ENCODE measurements at places on chromosomes 3 and 15.

- no peak for DNase-seq
Measured at GRCh38 chr3:30453360-30454039, 152.9 kb upstream of the TGFBR2 start.

GRCh38 chr3:141240687-141241615 is 9.3 kb downstream of the PXYLP1 start:
- no peak for DNase-seq

GRCh38 chr3:175430983-175431773 is 572.0 kb downstream of the NAALADL2 start:
- no peak for DNase-seq

- DNase-seq: peak; percentile 82
Measured at GRCh38 chr3:49869525-49870126, at the start of gene CAMKV. TSS of gene CAMKV (minus strand) at chr3:49869906. CDS start at chr3:49862388, 7,518 bp downstream.

- no peak for DNase-seq
Measured at GRCh38 chr3:30513374-30514152, 92.8 kb upstream of the TGFBR2 start.

DNA sequence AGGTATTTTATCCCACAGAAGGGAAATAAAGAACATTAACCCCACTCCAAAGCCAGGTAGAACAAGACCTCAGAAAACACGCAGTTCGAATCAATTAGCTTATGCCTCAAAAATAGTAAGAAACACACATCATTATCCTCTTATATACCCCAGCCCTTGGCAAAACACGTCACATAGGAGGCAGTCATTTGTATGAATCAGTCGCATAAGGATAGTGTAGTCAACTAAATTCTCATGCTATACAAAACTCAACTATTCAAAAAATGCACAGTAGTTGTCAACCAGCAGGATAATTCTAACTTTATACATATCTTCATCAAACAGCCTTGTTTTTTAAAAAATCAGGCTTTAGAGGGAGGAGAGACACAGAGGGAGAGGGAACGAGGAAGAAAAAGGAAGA is 298.4 kb downstream of the FOXP1 start:
- DNase-seq: no peak

DNA sequence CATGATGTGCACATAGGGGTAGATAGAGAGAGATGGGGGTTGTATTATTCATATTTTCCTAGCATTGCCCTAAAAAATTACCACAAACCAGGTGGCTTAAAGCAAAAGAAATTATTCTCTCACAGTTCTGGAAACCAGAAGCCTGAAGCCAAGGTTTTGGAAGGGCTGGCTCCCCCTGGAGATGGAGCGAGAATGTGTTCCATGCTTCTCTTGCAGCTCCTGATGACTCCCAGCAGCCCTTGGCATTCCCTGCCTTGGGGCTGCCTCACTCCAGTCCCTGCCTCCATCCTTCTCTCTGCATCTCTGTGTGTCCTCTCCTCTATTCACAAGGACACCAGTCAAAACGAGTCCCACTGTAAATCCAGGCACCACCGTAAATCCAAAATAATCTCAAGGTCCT is 91.5 kb upstream of the FAM174B start:
- DNase-seq: no peak

GRCh38 chr3:88046766-88047165 is 12.0 kb downstream of the CGGBP1 start:
- no peak for DNase-seq

DNA sequence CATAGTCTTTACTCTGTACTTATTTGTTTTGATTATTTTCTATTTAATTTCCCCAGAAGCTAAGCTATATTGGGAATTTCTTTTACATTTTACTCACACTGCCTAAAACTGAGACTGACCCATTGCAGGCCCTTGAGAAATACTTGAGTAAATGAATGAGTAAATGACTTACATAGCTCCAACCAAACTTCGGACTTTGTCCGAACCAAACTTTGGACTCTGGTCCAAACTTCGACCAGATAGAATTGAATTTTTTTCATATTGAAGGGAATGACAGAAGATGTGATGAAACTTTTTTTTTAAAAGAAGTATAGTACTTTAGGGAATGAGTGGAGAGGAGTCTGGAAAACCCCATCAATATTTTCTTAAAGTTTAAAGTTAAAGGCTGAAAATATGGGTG is 75.6 kb upstream of the MYRIP start:
- DNase-seq: no peak

- no peak for DNase-seq
Measured at GRCh38 chr3:186110975-186111974, 2.4 kb upstream of the ETV5 start.

GRCh38 chr3:194730365-194730764 is 44.7 kb downstream of the FAM43A start:
- DNase-seq: no peak

- DNase-seq: no peak
Measured at GRCh38 chr3:136177876-136178275, 18.3 kb downstream of the MSL2 start.

DNA sequence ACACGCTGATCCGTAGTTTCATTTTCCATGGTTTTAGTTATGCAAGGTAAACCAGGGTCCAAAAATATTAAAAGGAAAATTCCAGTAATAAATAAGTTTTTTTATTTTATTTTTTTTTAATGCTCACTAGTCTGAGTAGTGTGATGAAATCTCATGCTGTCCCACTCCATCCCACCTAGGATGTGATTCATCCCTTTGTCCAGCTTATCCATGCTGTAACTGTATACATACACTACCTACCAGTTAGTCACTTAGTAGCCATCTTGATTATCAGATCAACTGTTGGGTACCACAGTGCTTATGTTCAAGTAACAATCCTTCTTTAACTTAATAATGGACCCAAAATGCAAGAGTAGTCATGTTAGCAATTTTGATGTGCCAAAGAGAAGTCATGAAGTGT is 75.2 kb downstream of the ESYT3 start:
- no peak for DNase-seq

DNA sequence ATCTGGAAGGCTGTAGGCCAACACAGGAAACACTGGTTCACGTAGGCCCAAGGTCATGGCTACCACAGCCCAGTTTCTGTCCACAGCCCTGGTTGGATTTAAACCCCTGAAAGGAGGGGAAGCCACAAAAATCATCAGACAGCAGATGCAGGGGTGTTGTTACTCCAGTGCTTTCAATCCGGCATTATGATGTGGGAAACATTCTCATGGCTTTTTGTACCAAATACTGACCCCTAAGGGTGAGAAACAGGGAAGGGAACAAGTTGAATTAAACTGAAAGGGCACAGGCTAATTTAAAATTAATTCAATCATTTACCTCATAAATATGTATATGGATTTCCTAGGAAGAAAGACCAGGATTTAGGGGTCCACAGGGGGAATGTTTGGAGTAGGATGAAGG is 375.6 kb downstream of the CTNNB1 start:
- DNase-seq: no peak

- DNase-seq: no peak
Measured at GRCh38 chr15:85646538-85647091, 148.1 kb downstream of the KLHL25 start.

DNA sequence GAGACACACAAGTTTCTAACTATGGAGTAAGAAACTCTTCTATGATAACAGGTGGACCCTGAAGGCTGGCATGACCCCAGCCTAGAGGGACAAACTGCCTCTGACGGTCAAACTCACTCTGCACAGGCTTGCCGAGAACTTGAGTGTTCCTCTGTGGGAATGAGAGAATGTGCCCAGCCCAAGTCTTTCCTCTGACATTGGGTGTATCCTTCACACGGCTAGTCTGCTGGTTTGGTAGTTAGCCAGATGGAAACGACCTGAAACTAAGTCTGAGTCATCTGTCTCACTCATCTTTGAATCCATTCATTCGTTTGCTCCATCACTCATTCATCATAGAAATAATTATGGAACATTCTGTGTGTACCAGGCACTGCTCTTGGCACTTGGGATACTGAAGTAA is 198.4 kb downstream of the ATP10A start:
- DNase-seq: no peak

DNA sequence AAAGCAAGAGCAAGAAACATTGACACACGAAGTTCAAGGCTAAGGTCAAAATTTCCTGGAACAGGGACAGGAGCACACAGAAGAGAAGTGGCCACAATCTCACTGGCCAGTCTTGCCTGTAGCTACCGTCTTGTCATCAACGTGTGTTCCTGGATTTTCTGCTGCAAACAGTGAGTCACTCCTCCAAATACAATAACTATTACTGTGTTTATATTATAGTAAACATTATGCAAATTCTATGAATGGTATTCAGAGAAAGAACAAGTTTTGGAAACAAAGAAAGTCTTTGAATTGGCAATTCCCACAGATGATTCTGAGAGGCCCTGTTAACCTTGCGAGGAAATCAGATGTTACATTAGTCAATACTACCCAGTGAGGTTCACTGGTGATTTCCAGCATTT is 220.5 kb downstream of the FAM43A start:
- DNase-seq: no peak

DNA sequence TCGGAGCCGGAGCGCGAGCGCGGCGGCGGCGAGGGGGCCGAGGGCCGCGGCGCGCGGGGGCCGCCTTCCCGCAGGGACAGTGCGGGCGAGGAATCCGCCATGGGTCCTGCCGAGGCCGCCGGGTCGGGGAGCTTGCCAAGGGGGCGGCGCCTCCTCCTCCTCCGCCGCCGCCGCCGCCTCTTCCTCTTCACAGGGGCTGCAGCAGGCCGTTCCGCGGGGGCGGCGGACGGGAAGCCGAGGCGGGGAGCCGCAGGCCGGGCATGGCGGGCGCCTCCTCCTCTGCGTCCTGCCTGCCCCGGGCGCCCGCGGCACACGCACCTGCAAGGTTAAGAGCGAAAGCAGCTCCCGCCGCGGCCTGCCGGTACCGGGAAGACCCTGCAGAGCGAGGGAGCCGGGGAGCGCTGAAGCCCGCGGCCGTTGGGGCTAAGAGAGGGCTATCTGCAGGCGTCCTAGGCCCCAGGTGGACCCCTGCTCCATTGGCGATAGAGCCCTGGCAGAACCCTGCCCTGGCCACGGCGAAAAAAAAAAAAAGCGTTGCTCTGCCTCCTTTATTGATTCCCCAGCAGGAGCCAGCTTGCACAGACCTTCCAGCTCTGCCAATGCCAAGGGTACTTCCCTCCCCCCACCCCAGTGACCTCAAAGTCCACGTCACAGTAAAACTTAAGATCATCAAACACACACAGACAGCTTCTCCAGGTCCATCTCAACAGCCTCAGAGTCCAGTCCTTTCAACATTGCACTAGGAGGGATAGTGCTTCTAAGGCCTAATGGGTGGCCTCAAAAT is at the start of gene LYSMD2:
Gene LYSMD2 (minus strand): TSS at position 134 of the 784 bp plus-strand sequence. CDS start 33 bp downstream, at position 101.
- no peak for DNase-seq

- no peak for DNase-seq
Measured at GRCh38 chr15:29935296-29936004, 113.2 kb upstream of the TJP1 start.

DNA sequence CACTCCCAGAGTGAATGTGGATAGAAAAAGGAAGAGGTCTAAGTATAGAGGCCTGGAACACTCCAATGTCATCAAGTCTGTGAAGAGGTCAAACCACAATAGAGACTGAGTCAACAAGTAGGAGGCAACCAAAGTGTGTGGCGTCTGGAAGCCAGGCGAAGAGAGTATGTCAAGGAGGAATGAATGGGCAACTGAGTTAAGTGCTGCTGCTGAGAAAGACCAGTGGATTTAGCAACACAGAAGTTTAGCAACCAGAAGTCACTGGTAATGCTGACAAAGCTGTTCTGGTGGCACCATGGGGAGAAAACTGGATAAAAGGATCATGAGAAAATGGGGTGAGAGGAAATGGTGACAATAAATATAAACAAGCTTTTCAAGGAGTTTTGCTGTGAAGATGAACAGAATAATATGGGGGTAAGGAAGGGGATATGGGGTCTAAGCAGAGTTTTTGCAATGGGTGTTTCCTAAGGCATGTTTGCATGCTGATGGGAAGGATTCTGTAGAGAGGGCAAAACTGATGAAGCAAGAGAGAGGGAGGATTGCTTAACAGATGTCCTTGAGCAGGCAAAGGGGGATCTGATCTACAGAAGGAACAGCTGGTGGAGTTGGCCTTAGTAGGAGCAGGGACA is 38.4 kb downstream of the PCOLCE2 start:
- DNase-seq: no peak

GRCh38 chr15:38859574-38859973 is 295.0 kb upstream of the RASGRP1 start:
- DNase-seq: no peak

GRCh38 chr3:167650459-167650858 is 3.3 kb downstream of the WDR49 start:
- no peak for DNase-seq

- no peak for DNase-seq
Measured at GRCh38 chr15:82751308-82751707, 41.6 kb upstream of the AP3B2 start.

GRCh38 chr3:144921710-144922109 is 950.1 kb downstream of the DIPK2A start:
- no peak for DNase-seq

GRCh38 chr3:43729707-43730414 is 39.1 kb downstream of the ABHD5 start:
- no peak for DNase-seq

- DNase-seq: no peak
Measured at GRCh38 chr3:82715091-82715856, 953.8 kb upstream of the GBE1 start.

GRCh38 chr3:183354325-183354831 is 74.0 kb downstream of the MCF2L2 start:
- DNase-seq: no peak

GRCh38 chr3:60854791-60855190 is 396.5 kb downstream of the FHIT start:
- DNase-seq: no peak

GRCh38 chr15:92817339-92817886 is 82.7 kb upstream of the CHD2 start:
- no peak for DNase-seq

GRCh38 chr3:179292450-179292849 is 30.4 kb upstream of the ZNF639 start:
- DNase-seq: no peak

GRCh38 chr3:145013931-145014330 is 1042.3 kb downstream of the DIPK2A start:
- no peak for DNase-seq

- DNase-seq: no peak
Measured at GRCh38 chr3:146550743-146551510, 6.5 kb upstream of the PLSCR1 start.

DNA sequence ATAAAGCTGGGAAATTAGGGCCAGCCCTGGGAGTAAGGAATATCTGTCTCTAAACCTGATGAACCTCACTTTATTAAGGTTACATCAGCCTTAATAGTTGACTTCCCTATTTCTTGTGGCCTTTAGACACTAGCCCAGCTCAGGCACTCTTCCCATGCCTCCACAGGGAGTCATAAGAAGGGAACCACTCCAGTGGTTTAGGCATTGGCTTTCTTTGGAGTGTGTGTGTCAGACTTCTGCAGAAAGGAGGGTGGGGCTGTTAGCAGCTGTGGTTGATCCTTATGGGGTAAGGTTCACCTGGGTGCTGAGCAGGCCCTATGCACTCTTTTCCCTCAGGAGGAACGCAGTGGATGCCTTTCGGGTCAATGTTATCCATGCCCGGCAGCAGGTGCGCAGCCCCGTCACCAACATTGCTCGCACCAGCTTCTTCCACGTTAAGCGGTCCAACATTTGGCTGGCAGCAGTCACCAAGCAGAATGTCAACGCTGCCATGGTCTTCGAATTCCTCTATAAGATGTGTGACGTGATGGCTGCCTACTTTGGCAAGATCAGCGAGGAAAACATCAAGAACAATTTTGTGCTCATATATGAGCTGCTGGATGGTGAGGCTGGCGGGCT is 4.0 kb downstream of the AP2M1 start:
- DNase-seq: no peak

GRCh38 chr3:197038679-197039462 is 9.3 kb upstream of the MELTF start:
- no peak for DNase-seq

- no peak for DNase-seq
Measured at GRCh38 chr3:123338620-123339061, 110.2 kb downstream of the ADCY5 start.

GRCh38 chr15:80127911-80128310 is 24.9 kb upstream of the FAH start:
- no peak for DNase-seq

All from D721Med (cell line).